Stimulated activated CD8-positive, alpha-beta memory T cell treated with anti-CD3 and anti-CD28 coated beads, Interleukin-7, amount 100 ng/mL, for 48 hours (primary cell): ENCODE measurements at places on chromosomes 2 and 18.

GRCh38 chr2:132497591-132497990, 81.0 kb downstream of the GPR39 start:
- DNase-seq: no peak

GRCh38 chr18:5601188-5601624, 57.4 kb upstream of the EPB41L3 start:
- no peak for DNase-seq

- no peak for DNase-seq
These were observed 49.5 kb downstream of the KCNE4 start for GRCh38 chr2:223101340-223102039.

- no peak for DNase-seq
These were observed 89.7 kb upstream of the RNF152 start for GRCh38 chr18:61982475-61982874.

DNA sequence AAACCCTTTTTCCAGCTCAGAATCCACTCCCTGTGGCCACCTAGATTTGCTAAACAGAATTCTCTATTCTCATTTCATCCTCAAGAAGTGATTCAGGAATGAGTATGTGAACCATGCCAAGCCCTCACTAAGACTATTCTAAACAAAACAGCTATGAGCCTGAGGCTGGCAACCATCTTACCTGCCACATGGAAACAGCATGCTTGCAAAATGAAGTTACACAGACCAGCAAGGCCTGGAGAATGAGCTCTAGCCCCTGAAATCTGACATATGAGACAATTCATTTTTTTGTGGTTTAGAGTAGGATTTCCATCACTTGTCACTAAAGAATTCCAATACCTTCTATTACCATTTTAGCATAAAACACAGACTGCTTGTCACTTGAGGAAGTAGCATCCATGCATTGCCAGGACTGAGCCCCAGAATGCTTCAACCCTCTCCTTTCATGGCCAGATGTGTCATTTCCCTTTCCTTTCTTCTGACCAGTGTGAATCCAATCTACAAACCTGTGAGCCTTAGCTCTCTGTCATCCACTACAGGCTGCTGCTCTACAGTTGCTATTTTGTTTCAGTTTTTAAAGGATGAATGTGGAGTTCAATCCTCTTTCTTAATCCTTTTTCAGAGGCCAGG, 744.3 kb upstream of the ACVR2A start:
- no peak for DNase-seq

DNA sequence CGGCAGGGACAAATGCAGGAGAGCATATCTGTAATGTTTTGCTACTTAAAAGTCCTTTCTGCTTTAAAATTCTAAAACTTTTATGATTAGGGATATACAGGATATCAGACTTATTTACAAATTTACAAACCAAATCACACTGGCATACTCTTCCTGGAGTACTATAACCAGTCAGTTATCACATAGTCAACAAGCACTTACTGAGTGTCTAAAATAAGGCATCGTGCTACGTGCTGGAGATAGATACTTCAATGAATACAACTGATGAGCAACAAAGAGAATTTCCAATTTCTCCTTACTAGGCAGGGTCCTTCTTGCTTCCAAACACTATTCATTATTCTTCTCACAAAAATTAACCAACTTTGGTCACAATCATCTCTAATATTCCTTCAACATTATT, 113.5 kb downstream of the PLEKHM3 start:
- no peak for DNase-seq

DNA sequence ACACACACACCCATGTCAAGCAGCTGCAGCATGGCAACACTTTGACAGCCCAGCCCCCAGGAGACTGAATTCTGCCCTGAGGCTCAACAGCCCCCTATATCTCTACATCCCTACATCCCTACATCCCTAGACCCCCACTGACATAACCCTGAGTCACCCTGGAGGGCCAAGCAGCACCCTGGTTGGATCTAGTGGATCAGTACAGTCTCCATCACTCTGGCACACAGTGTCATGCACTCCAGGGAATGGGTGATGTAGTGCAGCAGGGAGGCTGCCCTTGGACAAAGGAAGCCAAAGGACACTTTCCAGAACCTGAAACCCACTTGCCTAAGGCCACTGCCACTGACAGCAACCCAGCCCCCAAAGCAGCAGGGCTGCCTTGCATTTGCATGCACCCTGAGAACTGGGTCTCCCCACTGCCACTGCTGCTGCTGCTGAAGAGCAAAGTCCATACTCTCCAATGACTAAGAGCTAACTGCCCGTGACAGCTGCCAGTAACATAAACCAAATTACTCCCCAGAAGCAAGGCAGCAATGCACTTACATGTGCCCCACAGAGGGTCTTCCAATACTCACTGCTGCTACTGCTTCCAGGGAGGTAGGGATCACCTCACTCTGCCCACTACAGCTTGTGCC, 681.6 kb upstream of the KLHL29 start:
- DNase-seq: no peak

DNA sequence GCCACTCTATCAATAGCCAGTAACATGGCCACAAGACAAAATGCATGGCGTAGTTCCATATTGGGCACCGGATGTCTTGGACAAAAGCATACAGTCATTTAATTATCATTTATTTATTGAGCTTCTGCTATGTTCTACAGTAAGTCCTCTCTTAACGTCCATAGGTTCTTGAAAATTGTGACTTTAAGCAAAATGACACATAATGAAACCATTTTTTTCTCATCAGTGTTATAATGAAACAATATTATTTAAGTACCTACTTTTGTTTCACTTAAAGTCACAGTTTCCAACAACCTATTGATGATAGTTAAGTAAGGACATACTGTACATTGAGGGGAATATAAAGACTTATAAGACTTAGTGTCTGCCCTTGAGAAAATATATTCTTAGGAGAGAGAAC, 84.9 kb downstream of the XRCC5 start:
- no peak for DNase-seq

DNA sequence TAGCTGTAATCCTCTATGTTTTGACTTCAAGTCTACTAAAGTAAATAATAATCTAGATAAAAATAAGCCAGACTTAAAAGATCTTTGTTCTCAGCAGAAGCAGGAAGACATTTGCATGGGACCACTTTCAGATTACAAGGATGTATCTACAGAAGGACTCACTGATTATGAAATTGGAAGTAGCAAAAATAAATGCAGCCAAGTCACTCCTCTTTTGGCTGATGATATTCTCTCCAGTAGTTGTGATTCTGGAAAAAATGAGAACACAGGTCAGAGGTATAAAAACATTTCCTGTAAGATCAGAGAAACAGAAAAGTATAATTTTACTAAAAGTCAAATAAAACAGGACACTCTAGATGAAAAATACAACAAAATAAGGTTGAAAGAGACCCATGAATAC, 338.4 kb downstream of the ZNF804A start:
- no peak for DNase-seq

DNA sequence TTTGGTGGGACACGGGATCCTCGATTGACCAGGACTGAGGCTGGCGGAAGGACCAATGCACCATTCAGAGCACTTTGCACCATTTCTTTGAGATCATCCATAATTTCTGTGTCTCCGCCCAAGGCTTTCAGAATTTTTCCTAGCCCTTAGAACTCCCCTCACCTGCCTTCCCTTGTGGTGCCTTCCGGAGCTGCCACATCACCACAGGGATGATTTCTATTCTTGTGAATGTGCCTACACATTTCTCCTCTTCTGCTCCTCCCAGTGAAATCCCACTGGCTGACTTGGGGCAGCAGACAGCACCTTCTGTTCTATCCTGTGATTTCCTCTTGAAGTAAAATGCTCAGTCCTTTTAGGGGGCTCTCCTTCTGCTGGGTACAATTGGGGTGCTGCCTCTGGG, 11.2 kb downstream of the ACOXL start:
- no peak for DNase-seq

- no peak for DNase-seq
These were observed 3.8 kb upstream of the FRZB start for GRCh38 chr2:182870227-182870626.

DNA sequence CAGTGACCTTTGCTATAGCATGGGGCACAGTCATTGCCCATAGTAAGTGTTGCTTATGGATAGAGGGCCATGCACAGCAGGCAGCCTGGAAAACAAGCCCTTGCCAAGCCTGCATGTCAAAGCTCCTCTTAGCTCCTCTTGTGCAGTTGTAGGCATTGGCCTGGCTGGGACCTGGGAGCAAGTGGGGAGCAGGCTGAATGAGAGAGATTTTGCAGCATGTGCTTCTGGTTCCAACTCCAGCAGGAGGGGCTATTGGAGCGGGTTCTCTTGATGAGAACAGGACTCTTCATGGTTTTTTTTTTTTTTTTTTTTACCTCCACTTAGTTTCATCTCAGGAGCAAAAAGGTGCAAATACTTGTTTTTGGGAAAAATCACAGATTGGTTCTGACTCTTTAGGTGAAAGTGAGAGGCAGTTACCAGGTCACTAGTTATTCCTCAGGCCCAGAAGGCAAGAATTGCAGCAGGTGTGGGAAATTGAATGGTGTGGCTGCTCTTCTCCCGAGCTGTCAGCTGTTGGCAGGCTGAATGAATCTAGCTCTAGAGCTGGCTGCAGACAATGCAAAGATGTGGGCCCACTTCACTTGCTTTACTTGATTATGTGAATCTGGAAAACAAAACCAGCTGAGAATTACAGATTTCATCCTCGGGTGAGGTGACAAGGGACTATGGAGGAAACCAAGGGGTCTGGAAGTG, 95.9 kb downstream of the MAP4K4 start:
- no peak for DNase-seq

DNA sequence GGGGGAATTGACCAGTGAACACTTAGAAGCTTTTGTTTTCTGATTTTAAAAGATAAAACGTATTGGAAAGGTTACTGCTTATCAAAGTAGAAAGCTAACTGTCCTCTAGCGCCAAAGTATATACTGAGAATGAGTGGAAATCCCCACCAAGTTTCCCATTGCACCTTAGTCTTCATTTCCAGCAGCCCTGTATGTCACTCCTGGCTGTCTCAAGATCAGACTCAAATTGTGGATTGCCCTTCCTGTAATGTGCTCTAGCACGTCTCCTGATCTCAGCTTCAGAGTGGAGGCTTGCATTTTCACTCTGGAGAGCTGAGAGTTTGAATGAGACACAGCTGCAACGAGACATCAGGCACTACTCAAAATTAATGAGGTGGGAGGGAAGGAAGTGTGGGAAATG, 26.6 kb downstream of the MFF start:
- no peak for DNase-seq

GRCh38 chr2:154428022-154428421, 270.5 kb upstream of the KCNJ3 start:
- DNase-seq: no peak
